Activated CD4-positive, alpha-beta T cell treated with anti-CD3 and anti-CD28 coated beads, Interleukin-2, amount 50 U/mL, for 4 hours (primary cell): ENCODE measurements at places on chromosomes 2 and 18.

DNA sequence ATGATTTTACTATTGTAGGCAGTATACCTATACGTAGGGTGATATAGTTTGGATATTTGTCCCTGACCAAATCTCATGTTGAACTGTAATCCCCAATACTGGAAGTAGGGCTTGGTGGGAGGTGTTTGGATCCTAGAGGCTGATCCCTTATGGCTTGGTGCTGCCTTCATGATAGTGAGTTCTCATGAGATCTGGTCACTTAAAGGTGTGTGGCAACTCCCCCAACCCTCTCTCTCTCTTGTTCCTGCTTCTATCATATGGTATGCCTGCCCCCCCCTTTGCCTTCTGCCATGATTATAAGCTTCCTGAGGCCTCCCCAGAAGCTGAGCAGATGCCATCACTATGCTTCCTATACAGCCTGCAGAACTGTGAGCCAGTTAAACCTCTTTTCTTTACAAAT, 1.7 kb upstream of the SERPINB10 start:
- DNase-seq, result no peak

DNA sequence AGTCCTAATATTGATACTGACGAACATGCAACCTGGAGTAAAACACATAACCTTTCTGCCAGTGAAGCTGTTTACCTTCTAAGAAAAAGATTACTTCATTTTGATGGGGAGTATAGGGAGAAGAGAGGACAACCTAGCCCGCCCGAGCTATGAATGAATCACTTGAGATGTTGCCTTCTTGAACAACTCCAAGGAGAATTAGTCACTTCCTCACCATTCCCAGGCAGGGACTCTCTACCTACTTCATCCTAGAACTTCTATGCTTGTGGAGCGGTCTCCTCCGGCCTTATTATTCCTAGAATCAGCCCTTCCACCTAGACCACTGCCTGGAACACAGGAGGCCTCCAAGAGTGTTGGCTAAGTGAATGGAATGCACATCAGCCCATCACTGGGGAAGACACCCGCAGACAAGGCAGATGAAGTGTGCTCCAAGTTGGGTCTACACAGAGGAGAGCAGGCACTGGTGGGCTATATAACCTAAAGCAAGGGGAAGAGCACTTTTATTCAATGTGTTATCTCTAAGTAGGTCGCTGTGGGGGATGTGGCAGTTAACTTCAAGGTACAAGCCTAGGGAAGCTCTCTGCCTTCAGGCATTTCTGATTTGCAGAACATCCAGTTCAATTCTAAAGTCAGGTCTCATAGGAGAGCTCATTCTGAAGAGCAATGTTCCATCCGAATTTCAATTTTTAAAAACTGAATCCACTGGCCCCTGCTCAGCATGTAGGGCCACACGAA, 57.4 kb downstream of the STK39 start:
- DNase-seq, result no peak

DNA sequence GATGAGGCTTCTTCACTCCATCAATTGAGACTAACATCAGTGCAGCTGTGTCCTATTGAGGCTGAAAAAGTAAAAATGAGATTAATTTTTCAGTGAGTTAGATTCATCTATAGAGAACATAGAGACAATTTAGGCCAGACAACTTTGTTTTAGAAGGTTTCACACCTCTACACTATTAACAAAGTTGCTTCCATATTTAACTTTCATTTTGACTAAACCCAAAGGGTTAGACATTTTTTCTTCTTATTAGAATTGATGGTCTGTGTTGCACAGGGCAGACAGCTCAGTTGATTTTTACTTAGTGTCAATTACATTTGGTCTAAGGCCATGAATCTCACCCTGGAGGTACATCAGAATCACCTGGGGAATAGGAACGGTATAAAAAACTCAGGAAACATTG, 130.2 kb upstream of the NXPH2 start:
- DNase-seq, result no peak

GRCh38 chr2:197873293-197873701, 68.9 kb downstream of the PLCL1 start:
- DNase-seq, result no peak

- no peak for DNase-seq
Observed at GRCh38 chr2:24088821-24089359, 4.3 kb upstream of the TP53I3 start.

GRCh38 chr2:173667415-173667814, 297.8 kb downstream of the SP3 start:
- no peak for DNase-seq
